ENCODE measurements at places on chromosomes 16 and 17. TPM values are rescaled to one million over a fixed set of nuclear protein-coding genes. Genes with fewer than 3 reads are reported as not detected.

NAT9 gene
- 45.8 TPM for total RNA-seq

PRAC2 gene
- not detected for total RNA-seq

TTLL6 gene
- not detected for total RNA-seq

KRTAP2-2 gene
- not detected for total RNA-seq

UMOD gene
- total RNA-seq = not detected

MMP2 gene
- total RNA-seq = 768 TPM

ITGAX gene
- total RNA-seq = 1.4 TPM

CLDN9 gene
- total RNA-seq = not detected

NECAB2 gene
- 0.31 TPM for total RNA-seq

All from endothelial cell of umbilical vein (primary cell).